ENCODE measurements at places on chromosomes 12 and 14.

DNA sequence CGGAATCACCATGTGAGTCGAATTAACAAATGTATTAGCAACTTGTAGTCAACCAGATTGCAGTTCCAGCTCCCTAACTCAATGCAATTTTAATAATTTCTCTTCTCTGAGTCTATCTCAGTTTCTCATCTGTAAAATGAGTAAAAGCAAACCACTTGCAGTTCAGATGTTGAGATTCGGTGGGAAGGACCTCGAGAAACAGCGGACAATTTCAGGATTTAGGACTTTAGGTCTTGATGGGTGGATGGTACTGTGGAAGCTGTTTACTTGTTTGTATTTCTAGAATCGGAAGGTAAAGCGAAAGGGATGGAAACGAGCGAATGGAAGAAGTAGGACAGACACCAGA is 510 bp upstream of the TTC8 start:
- DNase-seq, result no peak

DNA sequence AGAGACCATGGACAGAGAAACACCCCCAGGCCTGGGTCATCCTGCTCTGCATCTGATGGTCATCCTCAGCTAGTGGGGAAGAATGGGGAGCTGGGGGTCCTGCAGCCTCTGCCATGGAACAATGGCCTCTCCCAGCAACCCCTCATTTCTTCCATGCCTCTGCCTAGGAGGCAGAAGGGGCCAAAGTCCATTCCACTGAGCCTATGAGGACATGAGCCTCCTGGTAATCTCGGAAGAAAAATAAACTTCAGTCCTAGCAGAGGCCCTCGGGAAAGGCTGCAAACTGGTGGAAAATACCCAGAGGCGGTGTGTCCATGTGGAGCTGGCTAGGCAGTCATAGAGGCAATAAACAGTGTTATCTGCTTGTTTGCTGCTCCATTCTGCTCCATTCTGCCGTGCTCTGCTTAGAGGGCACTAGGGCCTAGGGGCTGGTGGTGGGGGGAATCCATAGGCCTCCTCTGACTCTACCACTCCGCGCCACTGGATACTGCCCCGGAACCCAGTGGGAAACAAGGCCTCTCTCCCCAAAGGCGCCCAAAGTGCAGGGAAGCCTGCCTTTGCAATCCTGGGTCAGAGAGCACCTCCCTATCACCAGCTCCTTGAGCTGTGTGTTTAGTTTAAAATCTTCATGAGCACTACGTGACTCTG is 4.5 kb downstream of the PGF start:
- DNase-seq, result no peak

DNA sequence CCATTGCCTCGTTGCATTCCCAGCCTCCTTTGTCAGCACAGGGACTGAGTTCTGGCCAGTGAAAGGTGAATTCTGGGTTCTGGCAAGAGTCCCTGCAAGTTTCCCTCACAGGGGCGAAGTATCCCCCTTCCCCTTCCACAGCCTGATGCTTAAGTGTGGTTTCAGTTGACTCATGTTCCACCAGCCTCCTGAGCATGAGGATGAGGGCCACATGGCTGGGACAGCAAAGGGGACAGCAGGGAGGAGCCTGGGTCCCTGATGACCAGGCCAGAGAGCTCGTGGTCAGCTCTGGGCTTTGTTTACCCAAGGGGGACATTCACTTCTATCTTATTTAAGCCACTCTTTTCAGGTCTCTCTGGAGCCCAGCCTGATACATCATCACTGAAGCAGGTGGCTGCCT is 36.5 kb downstream of the CACNA2D4 start:
- DNase-seq, result no peak

- no peak for DNase-seq
These were observed 1019.2 kb downstream of the BCL11B start for GRCh38 chr14:98252820-98253219.

DNA sequence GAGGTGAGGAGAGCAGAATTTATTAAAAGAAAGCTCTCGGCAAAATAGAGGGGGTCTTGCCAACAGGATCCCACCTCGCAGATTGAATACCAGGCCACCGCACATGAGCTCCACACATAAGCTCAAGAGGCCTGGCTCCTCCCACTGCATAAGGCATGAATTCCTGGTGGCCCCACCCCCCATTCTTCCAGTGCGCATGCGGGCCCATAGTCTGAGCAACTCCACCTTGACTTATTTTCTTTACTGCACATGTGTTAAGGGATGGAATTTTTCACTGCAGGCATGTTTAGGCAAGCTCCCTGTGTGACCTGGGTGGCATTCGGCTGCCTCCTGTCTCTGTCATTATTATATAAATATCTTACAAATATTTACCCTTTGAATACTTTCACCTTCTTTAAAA is 412.5 kb downstream of the RMST start:
- DNase-seq, result no peak

GRCh38 chr12:80064269-80064668 is 35.1 kb upstream of the OTOGL start:
- no peak for DNase-seq

DNA sequence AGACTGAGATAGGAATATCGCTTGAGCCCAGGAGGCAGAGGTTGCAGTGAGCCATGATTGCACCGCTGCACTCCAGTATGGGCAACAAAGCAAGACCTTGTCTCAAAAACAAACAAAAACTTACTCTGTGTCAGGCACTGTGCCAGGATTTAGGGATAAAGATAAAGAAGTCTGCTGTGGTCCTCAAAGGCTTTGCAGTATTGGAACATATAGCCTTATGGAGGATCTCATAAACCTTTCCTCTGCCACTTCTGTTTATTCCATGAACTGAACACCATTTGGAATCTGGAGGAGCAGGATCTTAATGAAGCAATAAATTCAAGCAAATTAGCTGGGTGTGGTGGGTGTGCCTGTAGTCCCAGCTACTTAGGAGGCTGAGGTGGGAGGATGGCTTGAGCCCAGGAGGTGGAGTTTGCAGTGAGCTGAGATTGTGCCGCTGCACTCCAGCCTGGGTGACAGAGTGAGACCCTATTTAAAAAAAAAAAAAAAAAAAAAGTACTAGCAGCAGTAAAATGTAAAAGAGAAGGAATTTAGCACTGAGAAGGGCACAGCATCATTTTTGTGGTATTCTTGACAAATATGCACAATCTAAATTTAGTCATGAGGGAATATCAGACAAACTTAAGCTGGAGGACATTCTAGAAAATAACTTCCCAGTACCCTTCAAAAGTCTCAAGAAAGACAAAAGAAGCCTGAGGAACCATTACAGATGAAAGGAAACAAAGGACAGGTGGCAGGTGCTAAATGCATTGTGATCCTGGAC is 27.1 kb downstream of the BMAL2 start:
- no peak for DNase-seq

GRCh38 chr14:51395361-51395849 is 155.4 kb downstream of the TMX1 start:
- DNase-seq, result no peak

GRCh38 chr12:74885775-74886174 is 323.9 kb downstream of the KCNC2 start:
- no peak for DNase-seq

GRCh38 chr14:59629444-59630287 is 53.1 kb upstream of the CCDC175 start:
- DNase-seq, result no peak

DNA sequence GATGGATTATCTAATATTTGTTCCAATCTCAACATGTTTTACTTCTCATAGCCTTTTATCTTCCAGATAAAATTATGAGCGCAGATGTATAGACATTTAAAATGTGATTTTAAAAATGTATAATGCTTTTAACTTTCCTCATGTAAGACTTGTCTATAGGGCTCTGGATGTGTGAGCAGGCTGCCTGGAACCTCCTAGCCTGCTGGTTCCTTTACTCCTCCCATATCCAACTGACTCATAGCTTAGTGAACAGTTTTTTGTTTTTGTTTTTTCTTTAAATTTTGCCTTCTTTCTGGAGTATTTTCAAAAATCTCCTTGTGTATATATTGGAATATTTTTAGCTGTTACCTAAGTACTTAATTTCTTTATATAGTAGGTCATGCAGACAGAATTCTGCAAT is 115.4 kb downstream of the PDE3A start:
- DNase-seq, result no peak

DNA sequence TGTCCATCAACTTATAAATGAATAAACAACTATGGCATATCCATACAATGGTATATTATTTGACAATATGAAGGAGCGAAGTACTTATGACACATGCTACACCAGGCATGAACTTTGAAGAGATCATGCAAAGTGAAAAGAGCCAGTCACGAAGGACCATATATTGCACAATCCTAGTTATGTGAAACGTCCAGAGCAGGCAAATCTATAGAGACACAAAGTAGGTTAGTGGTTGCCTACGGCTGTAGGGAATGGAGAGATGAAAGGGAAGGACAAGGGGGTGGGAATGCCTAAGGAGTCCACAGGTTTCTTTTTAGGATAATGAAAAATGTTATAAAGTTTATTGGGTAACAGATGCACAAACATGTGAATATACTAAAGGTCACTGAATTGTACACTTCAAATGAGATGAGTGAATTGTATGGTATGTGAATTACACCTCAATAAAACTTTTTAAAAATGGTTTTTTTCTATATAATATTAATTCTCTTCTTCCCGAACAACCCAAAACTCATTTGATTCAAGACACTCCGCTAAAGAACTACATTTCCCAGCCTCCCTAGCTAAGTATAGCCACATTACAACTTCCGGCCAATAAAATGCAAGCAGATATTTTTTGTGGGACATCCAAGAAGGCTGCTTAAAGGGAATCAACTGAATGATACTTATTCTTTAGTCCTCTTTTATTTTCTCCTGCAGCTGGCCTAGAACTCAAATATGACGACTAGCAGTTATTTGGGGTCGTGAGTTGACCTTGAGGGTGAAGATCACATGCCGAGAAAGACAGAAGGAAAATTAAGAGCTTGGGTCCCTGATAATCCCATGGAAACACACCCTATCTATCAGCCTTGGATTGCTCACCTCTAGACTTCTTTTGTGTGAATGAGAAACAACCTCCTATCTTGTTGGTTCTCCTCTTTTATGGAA is 187.2 kb downstream of the TTC8 start:
- DNase-seq, result no peak

- no peak for DNase-seq
These were observed at the start of gene ACSS3 for GRCh38 chr12:81077686-81078441. TSS of gene ACSS3 (plus strand) at chr12:81078079. CDS start at chr12:81078121, 42 bp downstream.

GRCh38 chr14:67620217-67620785 is 581 bp downstream of the ARG2 start:
- no peak for DNase-seq

DNA sequence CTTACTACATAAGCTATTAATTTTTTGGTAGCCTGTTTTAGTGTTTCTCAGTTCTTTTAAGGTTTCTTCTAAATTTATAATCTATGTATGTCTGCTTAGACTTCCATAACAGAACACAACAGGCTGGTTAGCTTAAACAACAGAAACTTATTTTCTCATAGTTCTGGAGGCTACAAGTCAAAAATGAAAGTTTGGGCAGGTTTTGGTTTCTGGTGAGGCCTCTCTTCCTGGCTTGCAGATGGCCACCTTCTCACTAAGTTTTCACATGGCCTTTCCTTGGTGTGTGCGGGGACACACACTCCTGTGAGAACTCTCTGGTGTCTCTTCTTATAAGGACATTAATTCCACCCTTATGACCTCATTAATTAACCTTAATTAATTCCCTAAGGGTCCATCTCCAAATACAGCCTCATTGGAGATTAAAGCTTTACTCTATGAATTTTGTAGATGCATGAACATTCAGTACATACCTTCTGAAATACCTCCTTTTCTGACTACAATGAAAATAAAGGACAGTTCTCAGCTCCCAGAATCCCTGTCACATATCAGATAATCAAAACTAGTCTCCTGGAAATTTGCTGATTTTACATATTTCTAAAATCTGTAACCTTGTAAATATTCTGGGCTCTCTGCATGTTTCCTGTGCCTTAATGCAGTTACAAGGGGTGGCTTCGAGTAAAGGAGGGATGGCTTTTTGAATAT is 23.2 kb upstream of the BMAL2 start:
- no peak for DNase-seq

DNA sequence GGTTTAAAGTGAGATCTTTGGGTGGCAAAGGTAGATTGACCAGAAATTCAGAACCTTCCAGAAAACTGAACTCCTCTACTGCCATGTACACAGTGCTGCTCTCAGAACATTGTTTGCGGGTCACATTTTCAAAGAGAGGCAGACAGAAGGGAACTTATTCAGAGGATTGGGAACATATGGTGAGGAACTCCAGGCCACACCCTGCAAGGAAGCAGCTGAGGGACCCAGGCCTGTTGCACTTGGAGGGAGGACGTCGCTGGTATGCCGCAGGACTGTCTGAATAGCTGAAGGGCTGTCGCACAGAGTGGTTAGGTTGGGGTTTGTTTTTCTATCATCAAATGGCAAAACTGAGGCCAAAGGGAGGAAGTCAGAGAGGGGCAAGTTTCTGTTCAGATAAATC is 441.1 kb downstream of the DPF3 start:
- DNase-seq, result no peak

DNA sequence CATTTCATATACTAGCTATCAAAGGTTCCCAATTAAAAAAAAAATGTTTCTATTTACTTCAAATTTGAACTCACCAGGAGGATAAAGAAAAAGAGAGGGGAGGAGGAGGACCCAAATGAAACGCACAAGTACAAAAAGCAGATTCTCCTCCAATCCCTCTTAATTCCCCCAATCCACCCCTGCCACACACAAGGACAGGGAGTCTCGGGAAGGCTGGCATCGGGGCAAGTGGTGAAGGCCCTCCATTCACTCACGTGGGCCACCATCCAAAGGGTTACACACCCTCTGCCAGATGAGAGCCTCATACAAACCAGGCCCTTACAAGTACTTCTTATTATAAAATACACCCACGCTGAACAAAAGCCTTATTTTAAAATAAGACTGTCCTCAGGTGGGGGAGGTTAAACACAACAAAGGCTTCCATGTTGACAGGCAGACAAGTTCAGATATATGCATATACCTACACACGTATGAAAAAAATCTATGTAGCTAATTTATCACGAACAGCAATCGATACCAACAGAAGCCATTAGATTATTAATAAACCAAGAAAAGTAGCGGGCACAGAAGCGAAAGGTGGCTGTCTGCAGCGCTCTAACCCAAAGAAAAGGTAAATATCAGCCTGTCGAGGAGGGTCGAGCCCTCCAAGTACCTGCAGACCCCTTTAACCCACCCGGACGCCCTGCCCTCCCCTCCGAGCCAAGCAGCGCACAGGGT is 1.5 kb downstream of the ATP2B1 start:
- no peak for DNase-seq

- DNase-seq, result no peak
These were observed 30.0 kb upstream of the STAB2 start for GRCh38 chr12:103556890-103557627.

DNA sequence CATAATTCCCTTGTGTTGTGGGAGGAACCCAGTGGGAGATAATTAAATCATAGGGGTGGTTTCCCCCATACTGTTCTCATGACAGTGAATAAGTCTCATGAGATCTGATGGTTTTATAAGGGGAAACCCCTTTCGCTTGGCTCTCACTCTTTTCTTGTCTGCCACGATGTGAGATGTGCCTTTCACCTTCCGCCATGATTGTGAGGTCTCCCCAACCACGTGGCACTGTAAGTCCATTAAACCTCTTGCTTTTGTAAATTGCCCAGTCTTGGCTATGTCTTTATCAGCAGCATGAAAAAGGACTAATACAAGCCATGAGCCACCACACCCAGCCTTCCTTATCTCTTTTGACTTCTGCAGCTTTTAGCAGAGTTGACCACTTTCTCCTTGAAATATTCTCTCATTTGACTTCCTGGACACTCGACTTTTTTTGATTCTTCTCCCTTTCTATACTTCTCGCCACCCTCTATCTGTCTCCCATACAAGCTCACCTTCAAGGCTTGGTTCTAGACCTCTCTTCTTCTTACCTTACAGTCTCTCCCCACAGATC is 2.3 kb downstream of the MTERF2 start:
- no peak for DNase-seq

- DNase-seq, result no peak
These were observed 1.0 kb upstream of the LMO3 start for GRCh38 chr12:16606991-16607390.
